ENCODE measurements at places on chromosomes 2 and 18. TPM values are rescaled to one million over a fixed set of nuclear protein-coding genes. Genes with fewer than 3 reads are reported as not detected.

The SLC19A3 gene
- not detected for total RNA-seq

The TMEM178A gene
- 0.17 TPM for total RNA-seq

- DNase-seq, result peak; percentile 70
Measured at GRCh38 chr2:197498937-197499593, 575 bp downstream of the HSPD1 start.

DNA sequence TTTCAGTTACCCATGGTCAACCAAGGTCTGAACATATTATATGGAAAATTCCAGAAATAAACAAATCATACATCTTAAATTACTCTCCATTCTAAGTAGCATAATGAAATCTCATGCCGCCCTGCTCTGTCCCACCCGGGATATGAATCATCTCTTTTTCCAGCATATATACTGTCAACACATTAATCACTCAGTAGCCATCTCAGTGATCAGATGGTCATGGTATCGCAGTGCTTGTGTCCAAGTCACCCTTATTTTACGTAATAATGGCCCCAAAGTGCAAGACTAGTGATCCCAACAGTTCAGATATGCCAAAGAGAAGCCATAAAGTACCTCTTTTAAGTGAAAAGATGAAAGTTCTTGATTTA is 43.8 kb downstream of the OSBPL6 start:
- DNase-seq, result no peak

GRCh38 chr2:239479471-239479870 is 78.7 kb upstream of the HDAC4 start:
- DNase-seq, result no peak

- no peak for DNase-seq
Measured at GRCh38 chr2:45115181-45115580, 105.9 kb upstream of the SIX2 start.

GRCh38 chr2:137748533-137748932 is 215.7 kb upstream of the HNMT start:
- DNase-seq, result no peak

DNA sequence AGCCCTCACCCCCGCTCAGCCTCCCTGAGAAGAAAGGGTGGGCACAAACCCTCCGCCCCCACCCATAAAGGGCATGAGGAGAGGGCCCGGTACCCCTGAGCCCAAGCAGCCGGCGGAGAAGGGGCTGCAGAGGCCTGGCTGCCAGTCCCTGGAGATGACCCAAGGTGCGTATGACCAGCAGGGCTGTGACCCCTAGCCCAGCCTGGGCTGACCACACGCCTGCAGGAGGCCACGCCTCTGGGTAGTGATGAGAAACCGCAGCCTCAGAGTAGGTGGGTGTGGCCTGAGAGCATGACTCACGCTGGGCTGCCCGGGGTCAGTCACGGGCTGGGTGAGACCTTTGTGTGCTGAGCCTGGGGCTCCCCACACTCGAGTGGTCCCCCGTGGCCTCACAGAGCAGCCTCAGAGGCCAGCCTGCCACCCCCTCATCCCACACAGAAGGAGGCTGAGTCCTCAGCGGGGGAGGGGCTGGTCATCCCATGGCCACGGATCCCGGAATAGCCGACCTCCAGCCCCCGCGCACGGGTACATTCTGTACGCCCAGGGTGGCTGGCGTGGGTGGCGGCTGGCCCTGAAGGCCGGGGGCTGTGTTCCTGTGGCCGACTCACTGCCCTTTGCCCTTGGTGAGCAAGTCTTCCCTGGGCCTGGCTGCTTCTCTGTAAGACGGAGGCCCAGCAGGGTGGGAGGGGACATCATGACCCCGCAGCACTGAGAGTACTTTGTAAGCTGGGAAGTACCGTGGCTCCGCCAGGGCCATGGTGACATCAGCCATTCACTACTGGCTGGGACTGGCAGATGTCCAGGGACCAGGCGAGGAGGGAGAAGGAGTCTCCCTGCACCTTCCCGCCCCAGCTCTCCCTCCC is 110.8 kb upstream of the OTOS start:
- DNase-seq, result no peak

GRCh38 chr18:6200204-6200774 is 214.4 kb downstream of the L3MBTL4 start:
- no peak for DNase-seq

- no peak for DNase-seq
Measured at GRCh38 chr2:128435576-128436478, 117.2 kb upstream of the HS6ST1 start.

DNA sequence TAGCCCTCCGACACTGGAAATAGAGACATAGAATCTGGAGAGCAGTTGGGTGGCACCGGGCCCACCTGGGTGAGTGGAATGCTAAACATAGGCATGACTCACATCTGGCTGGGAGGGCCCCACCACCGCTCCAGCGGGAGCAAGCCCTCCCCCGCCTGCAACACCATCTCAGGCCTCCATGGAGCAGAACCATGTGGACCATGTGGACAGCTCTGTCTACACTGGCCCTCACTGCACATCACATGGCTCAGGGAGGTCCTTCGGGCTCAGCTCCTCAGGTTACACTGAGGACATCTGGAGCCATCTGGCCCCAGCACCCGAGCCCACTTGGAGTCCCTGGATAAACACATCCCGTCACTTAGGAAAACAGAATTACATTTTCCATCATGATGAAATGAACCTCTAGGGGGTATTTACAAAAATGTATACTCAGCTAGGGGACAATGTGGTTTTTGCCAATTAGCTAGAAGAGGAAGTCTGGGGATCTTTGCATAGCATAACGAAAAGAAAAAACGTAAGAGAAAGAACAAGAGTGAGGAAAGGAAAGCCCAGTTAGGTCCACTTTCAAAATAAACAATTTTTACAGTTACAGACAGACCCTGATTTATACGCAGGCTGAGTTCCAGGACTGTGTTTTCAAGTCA is 30.7 kb upstream of the MLPH start:
- DNase-seq, result no peak

- no peak for DNase-seq
Measured at GRCh38 chr2:221554769-221555493, 17.2 kb downstream of the EPHA4 start.

Measured in activated naive CD8-positive, alpha-beta T cell treated with anti-CD3 and anti-CD28 coated beads, Interleukin-2, amount 10 ng/mL, durations not matched to agents 7 days and 5 days (primary cell).